ENCODE measurements at places on chromosomes 1 and 21. TPM values are rescaled to one million over a fixed set of nuclear protein-coding genes. Genes with fewer than 3 reads are reported as not detected.

Gene LDLRAD1
- not detected for total RNA-seq

Gene UBE2G2
- 106 TPM for total RNA-seq

Gene CELA2B
- not detected for total RNA-seq

Gene STK40
- 36.1 TPM for total RNA-seq

Gene NTNG1
- total RNA-seq, result 1.3 TPM

Gene KCND3
- 11.7 TPM for total RNA-seq

Gene OR2T3
- total RNA-seq, result not detected

Gene ASPM
- total RNA-seq, result 0.25 TPM

Gene AGMAT
- 0.65 TPM for total RNA-seq
